ENCODE measurements at places on chromosomes 1 and 21.

- no peak for DNase-seq
Observed at GRCh38 chr1:6800745-6801144, 15.5 kb downstream of the CAMTA1 start.

DNA sequence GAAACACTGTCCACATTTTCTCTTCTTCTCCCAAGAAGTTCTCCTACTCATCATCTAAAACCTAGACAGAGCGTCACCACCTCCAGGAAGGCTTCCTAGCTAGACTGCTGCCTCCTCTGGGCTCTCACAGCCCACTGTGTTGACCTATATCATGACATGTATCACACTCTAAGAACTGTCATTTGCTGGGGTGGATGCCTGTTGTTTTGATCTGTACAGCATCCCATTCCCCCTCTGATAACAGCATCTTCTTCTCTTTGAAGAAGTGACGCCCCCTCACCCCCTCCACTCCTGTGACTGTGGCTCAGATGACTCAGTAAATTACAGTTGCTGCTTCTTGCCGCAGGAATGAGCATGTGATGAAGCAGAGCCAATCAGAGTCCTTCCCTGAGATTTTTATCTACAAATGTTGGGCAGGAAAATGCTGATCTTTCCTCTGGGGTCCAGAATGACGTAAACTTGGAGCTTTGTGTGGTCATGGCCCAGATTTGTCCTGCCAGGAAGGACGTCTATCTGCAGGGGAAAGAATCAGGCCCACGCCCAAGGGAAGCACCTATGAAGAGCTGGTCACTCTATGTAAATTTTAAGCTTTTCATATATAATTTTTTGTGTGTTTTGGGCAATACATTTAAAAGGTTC lies 28.0 kb upstream of the FOXO6 start:
- no peak for DNase-seq

- DNase-seq = no peak
Observed at GRCh38 chr1:88571506-88571905, 112.6 kb upstream of the PKN2 start.

GRCh38 chr1:18668750-18669404 lies 38.2 kb downstream of the PAX7 start:
- DNase-seq = no peak

- DNase-seq = no peak
Observed at GRCh38 chr1:21628798-21629393, 40.3 kb downstream of the RAP1GAP start.

DNA sequence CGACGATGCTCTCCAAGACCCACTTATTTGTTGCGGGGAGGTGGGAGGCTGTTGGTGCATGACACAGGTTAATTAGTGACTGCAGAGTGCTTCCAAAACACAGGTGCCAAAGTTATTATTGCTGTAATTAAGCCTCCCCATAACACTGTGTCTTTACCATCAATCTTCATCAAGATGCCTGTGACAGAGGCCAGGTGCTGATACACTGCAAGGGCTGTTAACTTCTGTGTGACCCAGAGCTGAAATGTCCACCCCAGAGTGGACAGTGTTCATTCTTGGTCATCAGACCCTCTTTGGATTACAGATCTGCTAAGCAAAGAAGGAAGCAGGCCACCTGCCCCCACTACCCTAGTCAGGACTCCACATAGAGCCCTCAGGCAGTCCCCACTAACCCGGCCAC lies 55.5 kb downstream of the CAPN8 start:
- DNase-seq = no peak

DNA sequence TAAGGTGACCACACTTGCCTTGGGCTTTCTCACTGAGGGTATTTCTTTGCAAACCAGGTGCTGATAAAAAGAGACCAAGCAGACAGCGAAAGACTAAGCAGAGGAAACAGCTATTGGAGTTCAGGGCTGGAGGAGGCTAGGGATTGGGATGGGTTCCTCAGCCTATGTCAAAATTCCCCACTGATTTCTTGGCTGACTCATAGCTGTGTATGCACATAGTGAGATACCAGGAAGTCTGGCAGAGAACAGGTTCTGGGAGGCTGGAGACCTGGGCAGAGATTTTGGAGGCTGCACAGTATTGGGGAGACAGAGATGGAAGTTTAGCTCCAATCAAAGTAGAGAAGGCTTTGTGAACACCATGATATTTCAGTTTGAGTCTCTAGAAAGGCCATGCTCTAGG lies 25.3 kb downstream of the YARS1 start:
- DNase-seq = no peak

DNA sequence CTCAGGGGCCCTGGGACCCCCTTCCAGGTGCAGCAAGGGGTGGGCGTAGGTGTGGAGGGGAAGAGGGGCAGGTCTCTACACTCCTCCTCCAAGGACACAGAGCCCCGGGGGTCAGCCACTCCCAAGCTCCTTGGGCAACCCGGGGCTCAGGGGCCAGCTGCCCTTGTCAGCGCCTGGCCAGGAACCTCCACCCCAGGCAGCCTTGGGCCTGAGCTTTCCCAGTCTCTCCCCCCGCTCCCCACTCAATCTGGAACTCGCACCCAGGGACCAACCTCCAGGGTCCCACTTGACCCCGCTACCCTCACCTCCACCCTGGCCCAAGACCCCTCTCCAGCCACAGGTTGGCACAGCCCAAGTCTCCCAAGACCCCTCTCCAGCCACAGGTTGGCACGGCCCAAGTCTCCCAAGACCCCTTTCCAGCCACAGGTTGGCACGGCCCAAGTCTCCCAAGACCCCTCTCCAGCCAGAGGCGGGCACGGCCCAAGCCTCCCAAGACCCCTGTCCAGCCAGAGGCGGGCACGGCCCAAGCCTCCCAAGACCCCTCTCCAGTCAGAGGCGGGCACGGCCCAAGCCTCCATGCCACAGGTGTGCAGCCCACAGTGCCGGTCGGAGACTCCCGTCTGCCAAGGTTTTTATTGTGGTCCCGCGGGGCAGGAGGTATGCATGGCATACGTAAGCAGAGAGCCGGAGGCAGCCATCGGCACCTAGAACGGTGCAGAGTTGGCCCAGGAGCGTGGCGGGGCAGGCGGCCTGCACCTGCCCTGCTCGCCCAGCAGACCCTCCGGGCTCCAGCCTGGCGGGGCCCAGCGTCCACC lies 3.0 kb downstream of the TNFRSF4 start:
- no peak for DNase-seq

DNA sequence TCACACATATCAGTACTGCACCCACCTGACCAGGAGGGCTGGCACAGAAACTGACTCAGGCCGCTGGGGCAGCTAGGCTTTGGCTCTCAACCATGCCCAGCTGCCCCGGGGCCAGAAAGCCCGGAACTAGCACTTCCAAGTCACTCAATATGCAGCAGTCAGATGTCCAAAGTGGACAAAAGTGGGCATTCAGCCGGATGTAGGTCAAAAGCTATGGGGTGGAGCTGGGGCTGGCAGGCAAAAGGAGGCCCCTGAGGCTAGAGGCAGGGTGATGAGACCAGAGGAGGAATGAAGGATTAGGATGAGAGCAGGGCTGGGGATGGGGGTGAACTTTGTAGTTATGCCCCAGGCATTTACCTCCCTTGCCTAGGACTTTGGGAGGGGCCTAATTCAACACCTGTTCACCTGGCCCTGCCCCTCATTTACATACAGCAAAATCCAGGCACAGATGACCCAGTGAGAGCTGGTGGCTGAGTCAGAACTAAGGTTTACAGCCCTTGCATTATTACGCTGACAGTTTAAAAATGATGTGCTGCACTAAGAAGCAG lies 30.7 kb upstream of the EDN2 start:
- DNase-seq = no peak

GRCh38 chr21:10272216-10272615 lies 249.2 kb upstream of the TPTE start:
- no peak for DNase-seq

- no peak for DNase-seq
Observed at GRCh38 chr1:21239221-21239620, 51.0 kb downstream of the ECE1 start.

DNA sequence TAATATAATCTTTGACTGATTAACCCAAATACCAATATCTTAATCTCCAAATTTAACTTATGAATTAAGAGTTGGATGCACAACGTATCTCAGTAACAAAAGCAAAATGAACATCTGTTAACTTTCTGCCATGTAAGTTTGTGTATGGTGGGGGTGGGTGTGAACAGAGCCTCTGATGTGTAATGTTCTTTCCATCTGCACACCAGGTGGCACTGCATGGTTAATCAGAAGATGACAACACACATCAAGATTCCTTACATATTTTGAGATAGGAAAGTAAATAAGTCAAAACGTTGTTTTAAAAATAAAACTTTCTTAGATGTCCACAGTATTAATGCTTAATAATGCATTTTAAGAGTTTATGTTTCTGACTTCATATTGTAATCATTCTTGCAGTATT lies 251.9 kb downstream of the DPYD start:
- DNase-seq = no peak

DNA sequence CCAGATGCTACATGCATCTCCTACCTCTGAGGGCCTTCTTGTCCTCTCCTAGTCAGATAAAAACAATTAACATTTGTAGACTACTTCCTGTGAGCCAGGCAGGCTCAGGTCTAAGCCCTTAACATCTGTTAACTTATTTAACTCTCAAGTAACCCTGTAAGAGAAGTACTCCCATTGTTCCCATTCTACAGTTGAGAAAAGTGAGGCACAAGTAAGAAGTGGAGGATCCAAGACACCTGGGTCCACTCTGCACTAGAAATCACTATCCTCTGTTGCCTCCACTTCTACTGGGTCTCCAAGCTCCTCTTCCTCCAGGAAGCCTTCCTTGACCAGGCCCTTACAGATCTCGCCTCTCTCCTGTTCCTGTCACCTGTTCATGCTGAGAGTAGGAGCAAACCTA lies 9.7 kb downstream of the C1orf216 start:
- DNase-seq = no peak

- no peak for DNase-seq
Observed at GRCh38 chr1:75233302-75233929, 99.2 kb downstream of the LHX8 start.

DNA sequence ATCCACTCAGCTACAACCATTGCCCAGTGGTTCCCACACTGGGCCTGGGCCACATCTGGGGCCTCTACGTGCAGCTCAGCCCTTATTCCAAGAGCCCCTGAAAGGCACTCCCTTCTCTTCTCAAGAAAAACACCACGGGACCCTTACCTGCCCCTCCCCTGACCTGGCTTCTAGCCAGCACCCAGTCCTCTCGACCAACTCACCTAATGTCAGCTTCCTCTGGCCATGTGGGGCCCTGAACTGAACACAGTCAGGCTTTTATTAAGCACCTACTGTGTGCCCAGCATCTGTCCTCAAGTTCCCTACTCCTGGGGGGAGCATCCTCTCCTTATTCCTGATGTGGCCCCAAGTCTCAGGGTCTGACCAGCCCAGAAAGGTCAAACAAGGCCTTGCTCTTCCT lies 208.4 kb downstream of the MATN1 start:
- no peak for DNase-seq

DNA sequence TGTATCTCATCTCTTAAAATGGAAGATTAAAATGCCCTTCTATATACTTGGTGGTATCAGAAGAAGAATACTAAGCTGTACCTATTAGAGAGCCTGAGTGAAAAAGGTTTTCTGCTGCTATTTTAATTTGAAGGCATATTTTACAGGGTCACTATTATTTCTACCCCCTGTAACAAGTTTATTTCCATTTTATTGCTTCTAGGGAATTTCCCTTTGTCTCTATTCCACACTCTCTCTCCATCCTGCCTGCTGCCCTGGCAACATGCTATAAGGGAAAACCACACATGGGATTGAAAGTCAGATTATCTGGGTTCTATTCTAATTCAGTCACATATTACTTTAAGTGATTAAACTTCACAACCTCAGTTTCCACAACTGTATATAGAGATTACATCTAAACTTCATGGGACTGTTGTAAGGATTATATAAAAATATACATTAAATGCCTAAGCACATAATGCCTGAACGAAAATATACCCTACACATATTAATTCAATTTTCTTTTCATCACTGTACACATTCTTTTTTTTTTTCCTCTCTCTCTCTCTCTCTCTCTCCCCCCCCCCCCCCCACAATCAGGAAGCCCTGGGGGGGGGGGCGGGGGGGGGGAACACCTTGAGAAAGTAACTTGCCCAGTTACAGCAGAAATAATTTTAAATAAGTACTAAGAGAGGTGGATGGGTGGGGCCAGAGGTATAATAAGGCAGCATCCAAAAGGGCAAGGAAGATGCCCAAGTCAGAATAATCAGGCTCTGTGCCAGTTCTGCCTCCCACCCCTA lies 51.5 kb downstream of the LUZP1 start:
- no peak for DNase-seq

DNA sequence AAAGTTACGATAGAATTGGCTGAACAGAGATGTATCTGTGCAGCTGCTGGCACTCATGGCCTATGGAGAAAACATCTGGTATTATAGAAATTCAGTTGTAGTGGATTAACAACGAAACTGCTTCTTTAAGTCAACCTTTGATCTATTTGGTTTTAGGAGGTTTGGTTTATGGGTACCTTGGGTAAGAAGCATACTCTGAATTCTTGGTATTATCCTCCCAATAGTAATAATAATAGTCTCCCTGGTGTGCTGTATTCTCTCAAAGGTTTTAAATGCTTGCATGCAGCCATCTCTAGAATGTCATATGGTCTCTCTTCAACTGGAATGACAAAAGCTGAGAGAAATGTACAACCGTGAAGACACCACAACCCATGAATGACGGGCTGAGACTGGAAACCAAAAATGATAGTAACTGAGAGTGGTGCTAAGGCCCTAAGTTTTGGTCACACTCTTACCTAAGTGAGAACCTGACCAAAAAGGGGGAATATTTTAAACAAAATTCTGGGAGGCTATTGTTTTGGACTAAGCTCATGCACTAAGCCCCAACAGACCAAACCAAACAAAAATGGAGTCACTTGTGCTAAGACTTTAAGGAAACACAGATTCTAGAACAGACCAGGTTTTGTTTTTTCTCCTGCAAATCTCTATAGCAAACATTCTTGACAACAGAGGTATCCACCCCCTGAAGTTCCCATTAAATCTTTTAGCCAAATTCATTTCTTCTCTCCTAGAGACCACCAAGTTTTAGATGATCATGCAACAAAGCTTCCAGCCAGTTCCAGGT lies 17.6 kb upstream of the TMEM61 start:
- DNase-seq = no peak

- DNase-seq = no peak
Observed at GRCh38 chr1:11214698-11215380, 25.7 kb downstream of the ANGPTL7 start.

DNA sequence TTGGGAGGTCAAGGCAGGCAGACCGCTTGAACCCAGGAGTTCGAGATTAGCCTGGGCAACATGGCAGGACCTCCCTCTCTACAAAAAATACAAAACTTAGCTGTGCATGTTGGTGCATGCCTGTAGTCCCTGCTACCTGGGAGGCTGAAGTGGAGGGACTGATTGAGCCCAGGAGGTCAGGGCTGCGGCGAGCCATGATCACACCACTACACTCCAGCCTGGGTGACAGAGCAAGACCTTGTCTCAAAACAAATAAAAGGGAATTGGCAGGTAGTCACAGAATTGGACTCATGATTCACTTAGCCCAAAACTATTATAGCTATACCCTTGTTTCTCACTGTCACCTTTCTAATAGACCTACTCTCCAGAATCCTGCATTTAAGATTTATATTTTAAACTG lies 5.5 kb downstream of the TADA1 start:
- DNase-seq = no peak

- DNase-seq = no peak
Observed at GRCh38 chr21:38388647-38389353, 109.5 kb downstream of the ERG start.
